ENCODE measurements at places on chromosomes 2 and 18.

GRCh38 chr2:159616286-159616701, at the start of gene BAZ2B:
Gene BAZ2B, minus strand, starts transcription at chr2:159616548. Its CDS starts 137,829 bp downstream, at chr2:159478719.
- peaks cover 13% of the 10 kb centered on the region for H3K4me1 ChIP-seq
- H3K27me3 ChIP-seq: no peaks in the 10 kb centered on the region
- peak within 1 kb of the TSS; percentile 97 for H3K4me3 ChIP-seq
- no peaks in the 10 kb centered on the region for H3K36me3 ChIP-seq

GRCh38 chr18:38241736-38242135, 676.1 kb upstream of the CELF4 start:
- no peak overlapping the region for H3K27ac ChIP-seq
- no peaks in the 10 kb centered on the region for H3K36me3 ChIP-seq
- DNase-seq: no peak
- H3K4me3 ChIP-seq: no peak overlapping the region
- H3K4me1 ChIP-seq: no peaks in the 10 kb centered on the region
- no peaks in the 10 kb centered on the region for H3K27me3 ChIP-seq

DNA sequence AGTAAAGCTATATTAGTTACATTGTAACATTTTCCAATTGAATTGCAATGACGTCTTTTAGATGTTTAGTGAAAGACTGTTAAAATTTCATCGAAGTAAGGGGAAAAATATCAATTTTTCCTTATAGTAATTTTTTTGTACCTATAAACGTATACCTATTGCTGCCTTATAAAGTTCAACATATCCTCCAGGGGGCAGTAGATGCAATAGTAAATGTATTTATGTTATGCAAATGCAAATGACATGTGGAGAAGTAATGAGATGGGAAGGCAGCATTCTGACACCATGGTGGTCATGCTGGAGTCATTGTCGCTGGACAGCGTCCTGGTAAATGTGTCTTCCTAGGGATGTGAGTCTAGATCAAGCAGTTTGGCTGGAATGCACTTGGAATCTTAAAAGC, 38.7 kb downstream of the MSTN start:
- DNase-seq: no peak
- peaks cover under 1% of the 10 kb centered on the region for H3K36me3 ChIP-seq
- no peak overlapping the region for H3K4me3 ChIP-seq
- H3K27ac ChIP-seq: no peak overlapping the region
- peaks cover 1% of the 10 kb centered on the region for H3K4me1 ChIP-seq

GRCh38 chr2:222861411-222862105, 722 bp downstream of the ACSL3 start:
- H3K27ac ChIP-seq: peak overlapping the region; percentile 92
- peaks cover 8% of the 10 kb centered on the region for H3K4me1 ChIP-seq
- H3K4me3 ChIP-seq: no peak overlapping the region
- H3K27me3 ChIP-seq: no peaks in the 10 kb centered on the region

DNA sequence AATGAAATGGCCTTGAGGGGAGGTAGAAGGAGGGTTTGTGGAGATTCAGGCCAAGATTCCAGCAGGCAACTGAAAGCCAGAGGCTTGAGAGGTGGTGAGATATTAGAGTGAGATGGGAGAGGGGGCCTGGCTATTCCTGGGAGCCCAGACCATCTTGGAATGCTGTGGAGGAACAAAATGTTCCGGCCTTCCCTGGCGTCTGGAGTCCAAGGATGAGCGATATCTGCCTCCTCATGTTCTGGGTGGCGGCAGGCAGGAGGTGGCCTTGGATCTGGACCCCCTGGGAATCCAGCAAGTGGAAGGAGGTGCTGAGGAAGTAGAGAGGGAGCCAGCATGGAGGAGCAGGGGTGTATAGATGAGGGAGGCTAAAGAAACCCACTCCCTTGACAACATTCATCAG, 335.9 kb downstream of the CYP26B1 start:
- no peak overlapping the region for H3K27ac ChIP-seq
- no peaks in the 10 kb centered on the region for H3K27me3 ChIP-seq
- H3K36me3 ChIP-seq: no peaks in the 10 kb centered on the region
- DNase-seq: no peak
- H3K4me1 ChIP-seq: no peaks in the 10 kb centered on the region

GRCh38 chr2:156511803-156512202, 75.6 kb downstream of the GPD2 start:
- H3K4me1 ChIP-seq: peaks cover 7% of the 10 kb centered on the region
- no peak for DNase-seq
- no peaks in the 10 kb centered on the region for H3K27me3 ChIP-seq
- H3K4me3 ChIP-seq: no peak overlapping the region

DNA sequence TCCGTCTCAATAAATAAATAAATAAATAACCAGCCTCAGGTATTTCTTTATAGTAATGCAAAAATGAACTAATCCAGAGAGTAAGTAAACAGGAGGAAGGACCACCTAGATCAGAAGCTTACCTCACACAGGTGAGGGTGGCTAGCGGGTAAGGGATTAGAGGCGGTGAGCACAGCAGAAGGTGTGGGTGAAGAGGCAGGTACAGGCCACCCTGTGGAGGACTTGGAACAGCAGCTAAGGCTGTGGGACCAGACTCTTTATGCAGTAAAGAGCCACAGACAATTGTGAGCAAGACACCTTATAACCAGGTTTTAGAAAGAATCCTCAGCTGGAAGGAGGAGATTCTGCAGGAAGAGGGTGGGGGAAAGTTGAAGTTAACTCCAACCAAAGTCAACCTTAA, 34.2 kb upstream of the TTR start:
- no peak for DNase-seq
- H3K27me3 ChIP-seq: no peaks in the 10 kb centered on the region
- H3K4me1 ChIP-seq: peaks cover 3% of the 10 kb centered on the region
- H3K36me3 ChIP-seq: no peaks in the 10 kb centered on the region
- no peak overlapping the region for H3K4me3 ChIP-seq
